ENCODE measurements at places on chromosomes 4 and X.

GRCh38 chr4:3769642-3770184, 3.5 kb downstream of the ADRA2C start:
- DNase-seq = no peak

DNA sequence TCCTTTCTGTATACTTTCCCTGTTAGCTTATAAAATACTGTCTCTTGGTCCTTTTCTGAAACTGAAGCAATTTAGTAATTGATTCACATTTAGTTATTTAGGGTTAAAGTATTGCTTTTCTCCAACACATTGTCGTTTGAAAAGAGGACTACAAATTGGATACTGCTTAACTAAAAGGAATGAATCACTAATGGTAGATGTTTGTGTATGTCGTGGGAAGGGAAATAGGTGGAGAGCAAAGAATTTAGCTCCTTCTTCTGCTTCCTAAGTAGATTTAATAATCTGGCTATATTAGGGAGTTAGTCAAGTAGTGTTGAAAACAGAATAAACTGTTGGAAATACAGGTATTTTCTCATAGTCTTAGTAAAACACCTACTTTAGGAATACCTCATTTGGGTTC, 27.9 kb downstream of the SLAIN2 start:
- DNase-seq = no peak

DNA sequence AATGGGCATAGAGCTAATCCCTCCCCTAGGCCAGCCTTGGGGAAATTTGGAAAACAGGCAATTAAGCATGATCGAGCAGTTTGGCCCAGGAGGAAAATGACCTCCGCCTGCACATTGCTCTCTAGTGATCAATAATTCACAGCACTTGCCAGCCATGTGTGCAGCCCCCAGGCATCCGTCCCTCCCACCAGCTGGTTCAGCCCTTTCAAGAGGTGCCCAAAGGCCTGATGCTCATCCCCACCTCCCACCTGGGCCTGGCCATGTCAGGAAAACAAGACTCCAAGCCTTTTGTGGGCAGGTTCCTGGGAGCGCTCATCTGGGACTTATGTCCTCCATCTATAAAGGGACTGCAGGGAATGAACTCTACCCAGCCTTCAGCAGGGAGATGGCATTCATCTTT, 17.5 kb upstream of the PPP2R2C start:
- no peak for DNase-seq

GRCh38 chrX:12911122-12911470, 4.7 kb downstream of the TLR8 start:
- DNase-seq = no peak

GRCh38 chrX:133813971-133814370, 171.4 kb downstream of the GPC3 start:
- no peak for DNase-seq

DNA sequence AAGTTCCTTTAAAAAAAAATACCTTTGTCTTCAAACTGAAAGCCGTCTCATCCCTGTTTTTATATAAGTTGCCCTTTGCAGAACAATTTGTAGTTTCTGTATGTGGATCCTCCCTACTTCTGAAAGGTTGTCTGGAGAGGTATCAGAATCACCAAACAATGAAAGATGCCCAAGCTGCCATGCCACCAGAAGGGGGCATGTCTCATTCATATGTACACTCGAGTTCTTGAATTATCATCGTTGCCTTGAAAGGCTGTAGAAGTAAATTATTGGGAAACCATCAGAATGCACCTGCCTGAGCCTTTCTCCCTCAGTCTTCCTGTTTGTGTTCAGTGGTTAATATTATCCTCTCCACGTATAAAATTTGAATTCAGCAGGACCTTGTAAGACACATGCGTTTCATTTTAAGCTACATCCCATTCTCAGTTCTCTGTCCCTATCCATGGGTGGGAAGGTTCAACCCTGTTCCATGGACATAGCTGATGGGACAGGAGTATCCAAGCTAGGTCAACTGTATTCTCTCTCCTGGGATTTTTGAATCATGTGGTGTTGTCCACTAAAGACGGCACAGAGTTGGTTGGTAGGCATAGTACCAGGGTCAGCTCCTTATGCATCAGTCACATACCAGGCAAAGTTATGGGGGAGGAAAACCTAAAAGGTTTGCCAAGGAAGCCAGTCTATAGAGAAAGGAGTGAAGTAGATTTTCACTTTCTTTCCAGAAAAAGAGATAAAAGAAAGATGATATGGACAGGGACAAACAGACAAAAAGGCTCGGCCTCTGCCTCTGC, 24.0 kb downstream of the GALNT7 start:
- no peak for DNase-seq

DNA sequence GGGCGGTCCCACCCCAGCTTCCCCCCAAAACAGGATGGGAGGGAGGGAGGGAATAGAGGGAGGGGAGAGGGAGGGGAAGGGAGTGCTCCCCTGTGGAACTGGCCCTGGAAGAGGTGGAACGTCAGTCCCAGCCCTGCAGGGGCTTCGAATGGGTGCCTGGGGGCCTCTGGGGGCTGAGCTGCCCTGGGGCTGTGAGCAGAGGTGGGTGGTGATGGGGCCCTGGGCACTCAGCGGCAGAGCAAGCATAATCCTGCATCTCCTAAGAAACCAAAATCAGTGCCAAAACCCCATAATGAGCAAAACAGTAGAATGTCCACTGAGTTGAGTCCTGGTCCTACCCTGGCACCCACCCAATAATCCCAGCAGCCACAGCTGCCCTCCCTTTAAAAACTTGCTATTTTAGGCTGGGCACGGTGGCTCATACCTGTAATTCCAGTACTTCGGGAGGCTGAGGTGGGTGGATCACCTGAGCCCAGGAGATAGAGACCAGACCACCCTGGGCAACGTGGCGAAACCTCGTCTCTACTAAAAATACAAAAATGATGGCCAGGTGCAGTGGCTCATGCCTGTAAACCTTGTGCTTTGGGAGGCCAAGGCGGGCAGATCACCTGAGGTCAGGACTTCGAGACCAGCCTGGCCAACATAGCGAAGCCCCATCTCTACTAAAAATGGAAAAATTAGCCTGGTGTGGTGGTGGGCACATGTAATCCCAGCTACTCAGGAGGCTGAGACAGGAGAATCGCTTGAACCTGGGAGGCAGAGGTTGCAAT, 11.1 kb downstream of the DOK7 start:
- no peak for DNase-seq

GRCh38 chr4:84481077-84481859, 17.8 kb downstream of the NKX6-1 start:
- DNase-seq = no peak

DNA sequence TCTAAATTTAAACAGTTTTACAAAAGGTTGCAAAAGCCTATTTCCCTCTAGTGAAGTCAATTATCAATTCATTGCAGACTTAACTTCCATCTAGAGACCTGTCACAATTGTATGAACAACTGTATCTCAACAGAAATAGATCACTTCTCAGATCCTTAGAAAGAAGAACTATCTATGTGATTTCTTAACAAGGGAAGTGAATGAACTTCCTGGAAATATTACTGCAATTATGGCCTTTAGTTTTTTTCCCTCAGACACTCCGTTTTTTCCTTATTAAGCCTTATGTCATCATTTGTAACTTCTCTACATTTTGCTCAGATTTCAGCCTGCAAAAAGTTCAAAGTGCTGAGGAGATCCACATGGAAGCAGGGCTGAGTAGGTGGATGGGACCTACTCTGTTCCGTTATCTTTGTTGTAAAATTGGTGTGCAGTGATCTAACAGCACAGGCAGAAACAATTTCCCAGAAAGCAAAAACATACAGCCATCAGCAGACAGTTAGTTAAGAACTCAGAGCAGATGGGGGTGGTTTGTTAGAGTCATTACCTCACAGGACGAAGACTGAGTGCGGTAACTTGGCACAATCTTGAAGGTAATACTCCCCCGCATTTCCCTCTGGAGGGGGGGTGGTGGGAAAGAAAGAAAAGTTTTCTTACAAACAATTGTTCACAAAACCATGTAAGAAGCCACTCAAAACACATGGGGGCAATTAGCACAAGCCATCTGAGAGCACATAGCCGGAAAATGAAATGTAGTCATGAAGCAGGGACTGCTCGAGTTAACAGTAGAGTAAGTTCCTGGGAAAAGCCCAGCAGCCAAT, 112.3 kb downstream of the NYX start:
- DNase-seq = no peak

- no peak for DNase-seq
These were observed 219.4 kb downstream of the NKX6-1 start for GRCh38 chr4:84279678-84280077.

DNA sequence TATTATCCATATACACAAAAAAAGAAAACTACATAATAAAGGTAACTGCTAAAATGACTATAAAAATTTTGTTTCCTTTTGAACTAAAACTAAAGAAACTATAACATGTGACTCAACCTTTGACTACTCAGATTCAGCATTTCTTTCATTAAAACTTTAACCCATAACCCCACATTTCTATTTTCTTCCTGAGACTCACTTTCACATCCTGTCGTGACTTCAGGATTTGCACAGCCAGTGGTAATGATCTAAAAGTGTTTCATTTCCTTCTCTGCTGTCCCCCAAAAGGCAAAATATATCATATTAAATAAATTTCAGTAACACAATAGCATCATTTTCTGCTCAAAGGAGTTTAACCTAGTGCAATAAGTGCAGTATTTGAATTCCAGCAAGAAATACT, 1022.4 kb upstream of the DIAPH2 start:
- DNase-seq = no peak

- no peak for DNase-seq
These were observed 298.5 kb upstream of the AADAT start for GRCh38 chr4:170388255-170388654.

- DNase-seq = no peak
These were observed 131.4 kb downstream of the KLHL13 start for GRCh38 chrX:117985241-117985640.

DNA sequence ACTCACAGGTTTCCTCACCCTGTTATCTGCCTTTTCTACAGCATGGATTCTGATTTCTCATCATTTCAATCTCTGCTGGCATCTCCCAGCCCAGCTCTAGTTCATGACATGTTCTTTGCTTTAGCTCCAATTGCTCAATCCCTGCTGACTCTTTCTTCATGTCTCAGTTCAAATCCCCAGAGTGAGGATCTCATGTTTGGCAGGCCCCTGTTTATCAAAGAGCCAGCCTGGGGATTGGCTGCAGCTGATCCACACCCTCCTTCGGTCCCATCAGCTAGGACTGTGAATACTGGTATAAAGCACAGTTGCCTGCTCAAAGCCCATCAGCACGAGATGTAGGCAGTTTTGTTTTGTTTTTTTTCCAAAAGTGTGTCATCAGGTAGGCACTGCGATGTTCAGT, 14.4 kb upstream of the CC2D2A start:
- DNase-seq = no peak

DNA sequence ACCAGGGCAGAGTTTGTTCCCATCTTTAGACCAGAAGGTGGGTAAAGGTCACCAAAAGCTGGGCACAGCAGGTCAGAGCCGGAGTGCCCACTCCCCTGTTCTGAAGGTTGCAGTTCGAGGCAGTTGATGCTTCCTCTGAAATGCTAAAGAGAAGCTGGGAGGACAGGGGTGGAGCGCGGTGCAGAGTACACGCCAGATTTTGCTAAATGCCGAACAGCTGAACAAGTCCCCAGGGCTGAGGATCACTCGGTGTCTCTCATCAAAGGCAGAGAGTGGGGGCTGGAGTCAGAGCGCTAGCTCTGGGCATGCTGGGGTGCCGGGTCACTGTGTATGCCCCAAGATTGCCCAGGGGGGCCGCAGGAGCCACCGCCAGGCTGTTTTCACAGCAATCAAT, 197.0 kb downstream of the BCOR start:
- no peak for DNase-seq

DNA sequence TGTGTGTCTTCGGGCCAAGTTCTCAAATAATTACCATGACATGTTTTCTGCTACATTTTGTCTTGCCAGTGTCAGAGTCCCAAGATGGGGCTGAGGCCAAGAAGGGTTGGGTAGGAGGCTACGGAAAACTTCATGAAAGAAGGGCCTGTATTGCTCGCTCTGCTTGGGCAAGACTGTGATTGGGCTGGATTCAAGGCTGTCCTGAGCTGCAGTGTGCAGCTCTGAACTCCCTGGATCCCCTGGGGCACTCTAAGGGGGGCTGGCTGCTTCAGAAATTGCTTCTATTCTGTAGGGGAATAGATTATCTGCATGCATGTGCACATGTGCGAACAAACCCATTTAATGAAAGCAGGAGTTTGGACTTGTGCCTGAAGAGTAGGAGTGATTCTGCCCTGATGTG, 13.6 kb downstream of the TSPAN6 start:
- DNase-seq = no peak

DNA sequence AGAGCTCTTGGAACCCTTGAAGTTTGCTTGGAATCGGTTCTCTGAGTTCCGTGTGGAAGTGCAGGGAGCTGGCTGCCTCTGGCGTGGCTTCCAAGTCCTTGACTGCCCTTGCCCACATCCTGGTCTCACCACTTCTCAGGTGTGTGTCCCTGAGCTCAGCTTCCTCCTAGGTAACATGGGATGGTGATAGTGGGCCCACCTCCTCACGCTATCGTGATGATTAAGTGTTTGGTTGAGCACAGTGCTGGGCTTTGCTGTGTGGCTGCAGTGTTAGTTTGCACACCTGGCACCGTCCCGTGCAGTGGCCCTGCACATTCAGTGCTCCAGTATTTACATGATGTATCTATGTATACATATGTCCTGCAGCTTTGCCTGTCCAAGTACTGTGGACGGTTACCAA, 81.5 kb downstream of the CLDN34 start:
- DNase-seq = no peak

- DNase-seq = no peak
These were observed 370.3 kb upstream of the NOCT start for GRCh38 chr4:138645289-138645688.

DNA sequence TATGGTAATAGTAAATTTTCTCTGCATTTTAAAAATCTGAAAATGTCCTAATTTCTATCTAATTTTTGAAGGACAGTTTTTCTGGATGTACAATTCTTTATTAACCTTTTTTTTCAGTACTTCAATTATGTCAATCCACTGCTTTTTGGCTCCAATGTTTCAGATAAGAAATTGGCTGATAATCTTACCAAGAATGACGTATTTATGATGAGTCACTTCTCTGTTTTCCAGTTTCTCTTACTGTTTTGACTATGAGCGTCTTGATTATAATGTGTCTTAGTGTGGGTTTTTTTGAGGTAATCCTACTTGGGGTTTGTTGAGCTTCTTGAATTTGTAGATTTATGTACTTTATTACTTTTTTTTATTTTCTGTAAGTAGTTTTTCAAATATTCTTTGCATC, 47.2 kb downstream of the UGT2B11 start:
- no peak for DNase-seq

- DNase-seq = no peak
These were observed 1239.4 kb downstream of the TECRL start for GRCh38 chr4:63169836-63170235.

DNA sequence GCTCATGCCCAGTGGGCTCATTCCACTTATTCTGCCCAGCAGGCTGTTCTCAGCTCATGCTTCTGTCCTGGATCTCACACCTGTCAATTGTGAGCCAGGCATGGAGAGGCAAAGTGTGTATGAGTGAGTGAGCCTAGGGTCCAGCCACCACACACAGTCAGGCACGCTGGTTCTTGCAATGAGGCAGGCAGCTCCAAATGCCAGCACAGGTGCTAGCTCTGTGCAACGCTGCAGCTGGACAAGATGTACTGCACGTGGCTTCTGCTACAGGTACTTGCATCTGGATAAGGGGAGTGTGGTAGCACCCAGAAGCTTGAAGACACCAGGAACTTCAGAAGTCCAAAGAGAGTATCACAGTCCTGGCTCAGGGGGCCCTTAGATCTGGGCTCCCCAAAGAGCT, 1249.4 kb upstream of the IGFBP7 start:
- no peak for DNase-seq
